Foreskin melanocyte (primary cell): ENCODE measurements at places on chromosomes 11 and 22.

DNA sequence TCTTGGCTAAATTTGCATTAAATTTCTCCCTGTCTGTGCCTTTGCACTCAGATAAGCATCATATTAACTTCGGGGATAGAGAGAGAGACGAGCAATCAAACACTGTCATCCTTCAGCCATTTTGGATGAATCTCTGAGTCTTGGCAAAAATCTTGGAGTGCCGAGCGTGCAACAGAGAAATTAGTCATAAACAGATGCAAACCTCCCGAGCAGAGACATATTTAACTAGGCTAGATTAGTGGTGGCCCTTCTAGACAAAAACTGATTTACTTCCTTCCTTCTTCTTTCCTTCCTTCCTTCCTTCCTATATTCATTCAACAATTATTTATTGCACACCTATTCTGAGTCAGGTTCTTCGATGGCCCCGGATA is 114.4 kb upstream of the BLID start:
- DNase-seq, result no peak

- peak; percentile 66 for DNase-seq
Observed at GRCh38 chr11:116990061-116990473, 108.2 kb downstream of the SIK3 start.

DNA sequence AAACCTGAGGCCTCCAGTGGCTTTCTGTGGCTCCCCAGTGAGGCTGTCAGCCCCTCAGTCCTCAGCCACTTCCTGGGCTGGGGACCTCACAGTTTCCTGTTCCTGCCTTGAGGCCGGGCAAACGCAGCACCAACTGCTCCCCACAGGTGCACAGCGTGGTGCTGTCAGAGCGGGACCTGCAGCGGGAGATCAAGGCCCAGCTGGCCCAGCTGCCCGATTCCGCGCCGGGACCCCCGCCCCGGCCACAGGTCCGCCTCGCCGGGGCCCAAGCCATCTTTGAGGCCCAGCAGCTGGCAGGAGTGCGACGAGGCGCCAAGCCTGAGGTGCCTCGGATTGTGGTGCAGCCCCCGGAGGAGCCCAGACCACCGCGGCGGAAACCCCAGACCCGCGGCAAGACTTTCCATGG is 5.4 kb downstream of the TBC1D10C start:
- no peak for DNase-seq

DNA sequence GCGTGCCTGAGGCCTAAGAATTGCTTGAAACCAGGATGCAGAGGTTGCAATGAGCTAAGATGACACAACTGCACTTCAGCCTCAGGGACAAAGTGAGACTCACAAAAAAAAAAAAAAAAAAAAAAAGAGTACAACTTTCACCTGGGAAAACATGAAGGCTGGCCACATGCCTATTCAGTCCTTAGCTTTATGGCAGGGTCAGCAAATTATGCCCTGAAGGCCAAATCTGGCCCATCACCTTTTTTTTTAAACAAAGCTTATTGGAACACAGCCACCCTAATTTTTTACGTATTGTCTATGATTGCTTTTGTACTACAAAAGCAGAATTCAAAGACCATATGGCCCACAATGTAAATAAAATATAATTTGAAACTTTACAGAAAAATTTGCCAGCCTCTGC is 8.2 kb downstream of the FSHB start:
- DNase-seq, result no peak

GRCh38 chr11:92688416-92688815 is 281.0 kb upstream of the MTNR1B start:
- no peak for DNase-seq

- DNase-seq, result peak; percentile 52
Observed at GRCh38 chr11:121591405-121592033, 138.8 kb upstream of the SORL1-AS1 start.

GRCh38 chr11:405954-406795 is 8.6 kb downstream of the SIGIRR start:
- DNase-seq, result no peak

DNA sequence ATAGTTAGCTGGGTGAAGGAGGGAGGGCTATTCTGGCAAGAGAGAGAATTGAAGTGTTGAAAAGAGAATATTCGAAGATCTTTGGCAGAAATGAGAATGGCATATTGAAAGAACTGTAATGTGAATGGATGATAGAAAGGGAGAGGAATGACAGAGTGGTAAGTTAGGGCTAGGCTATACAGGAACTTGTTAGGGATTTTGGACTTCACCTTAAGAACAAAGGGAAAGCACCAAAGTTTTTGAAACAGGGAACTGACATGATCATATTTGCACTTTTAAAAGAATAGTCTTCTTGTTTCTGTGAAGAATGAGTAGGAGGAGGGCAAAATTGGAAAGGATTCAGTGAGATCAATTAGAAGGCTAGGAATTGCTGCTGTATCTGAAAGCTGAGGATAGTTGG is 119.3 kb downstream of the METTL15 start:
- DNase-seq, result no peak

- DNase-seq, result no peak
Observed at GRCh38 chr11:14070896-14071295, 108.4 kb downstream of the SPON1 start.

DNA sequence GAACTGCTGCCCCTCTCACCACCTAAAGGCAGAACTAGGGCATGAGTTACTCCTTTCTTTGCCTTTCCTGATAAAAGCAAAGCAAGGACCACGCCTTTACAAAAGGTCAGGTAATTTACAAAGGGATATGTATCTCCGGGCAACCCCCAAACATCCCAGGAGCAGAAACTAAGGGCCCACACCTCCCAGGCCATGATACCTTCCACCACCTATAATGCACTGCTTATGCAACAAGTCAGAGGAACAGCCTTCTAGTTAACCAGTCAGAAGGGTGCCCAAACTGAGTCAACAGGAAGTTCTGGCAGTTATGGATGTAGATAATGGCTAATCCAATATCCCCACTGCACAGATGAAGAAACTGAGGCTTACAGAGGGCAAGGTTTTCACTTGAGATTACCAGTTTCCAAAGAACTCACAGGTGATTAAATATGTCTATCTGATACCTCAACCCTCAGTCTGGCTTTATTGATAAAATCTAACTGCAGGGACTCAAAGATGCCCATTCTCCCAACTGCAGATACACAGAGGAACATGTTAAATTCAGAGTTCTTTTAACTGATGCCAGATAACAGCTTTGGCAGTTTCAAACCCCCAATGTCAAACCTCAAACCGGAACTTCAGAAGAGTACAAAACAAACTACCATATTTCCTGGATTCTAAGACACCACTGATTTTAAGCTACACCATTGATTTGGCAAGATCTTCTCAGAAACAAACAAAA is 16.8 kb upstream of the CASTOR1 start:
- DNase-seq, result no peak

DNA sequence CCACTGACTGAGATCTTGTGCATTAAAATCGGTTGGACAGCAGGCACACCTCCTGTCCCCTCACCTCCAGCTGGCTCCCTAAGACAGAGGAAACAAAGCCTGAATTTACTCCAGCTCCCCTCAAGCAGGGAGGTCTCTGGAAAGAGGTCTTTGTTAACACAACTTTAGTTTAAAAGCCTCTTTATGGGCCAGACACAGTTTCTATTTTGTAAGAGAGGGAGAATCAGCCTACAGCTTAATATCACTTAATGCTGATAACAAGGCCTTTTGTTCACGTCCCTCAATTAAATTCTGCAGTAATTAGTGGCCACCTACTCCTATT is 36.3 kb downstream of the PLEKHA7 start:
- peak; percentile 65 for DNase-seq

GRCh38 chr11:70725278-70725677 is 326.9 kb downstream of the CTTN start:
- no peak for DNase-seq

DNA sequence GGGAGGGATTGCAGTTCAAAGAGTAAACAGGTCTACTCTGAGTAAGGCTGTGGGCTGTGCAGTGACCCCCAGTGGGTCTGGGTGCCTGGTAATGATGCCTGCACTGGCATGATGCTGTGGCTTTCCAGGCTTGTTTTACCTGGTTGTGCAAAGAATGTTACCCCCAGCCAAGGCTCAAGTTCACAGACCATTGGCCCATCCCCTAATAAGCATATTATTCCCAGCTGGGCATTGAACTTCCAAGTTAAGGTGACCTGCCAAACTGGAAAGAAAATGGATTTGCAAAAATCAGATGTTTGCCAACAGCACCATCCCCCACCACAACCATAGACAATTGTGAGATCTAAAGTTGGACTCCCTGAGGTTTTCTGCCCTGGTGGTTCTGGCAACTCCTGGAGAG is 7.9 kb upstream of the EHF start:
- DNase-seq, result no peak

DNA sequence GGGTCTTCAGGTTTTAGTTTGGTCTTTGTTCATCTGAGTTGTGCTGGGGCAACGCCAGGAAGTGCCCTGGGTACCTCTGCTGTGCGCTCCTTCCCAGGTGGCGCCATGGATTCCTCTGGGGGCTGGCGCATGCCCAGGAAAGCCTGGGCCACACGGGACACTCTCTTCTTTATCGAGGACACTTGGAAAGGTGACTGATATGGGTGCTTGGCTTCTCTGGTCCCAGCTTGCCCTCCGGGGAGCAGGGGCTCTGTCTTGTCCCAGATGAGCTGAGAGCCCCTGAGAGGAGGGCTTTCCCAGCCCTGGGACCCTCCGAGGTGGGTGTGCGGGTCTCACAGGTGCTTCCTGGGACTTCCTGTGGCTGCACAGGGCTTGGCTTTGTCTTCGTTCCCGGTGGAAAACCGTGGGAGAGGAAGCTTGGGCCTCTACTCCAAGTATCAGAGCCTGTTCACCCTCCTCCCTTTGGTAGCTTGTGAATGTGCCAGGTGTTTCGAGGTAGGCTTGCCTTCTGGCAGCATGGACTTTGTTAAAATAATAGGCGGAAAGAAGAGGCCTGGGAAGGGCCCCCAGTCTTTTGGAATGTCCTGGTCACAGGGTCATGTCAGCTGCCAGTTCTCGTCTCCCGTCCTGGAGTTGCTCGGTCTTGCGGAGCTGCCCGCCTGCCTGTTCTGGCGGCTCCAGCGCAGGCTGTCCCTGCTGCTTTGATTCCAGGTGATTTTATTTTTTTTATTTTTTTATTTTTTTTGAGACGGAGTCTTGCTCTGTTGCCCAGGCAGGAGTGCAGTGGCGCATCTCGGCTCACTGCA is 10.1 kb upstream of the NEAT1 start:
- no peak for DNase-seq

DNA sequence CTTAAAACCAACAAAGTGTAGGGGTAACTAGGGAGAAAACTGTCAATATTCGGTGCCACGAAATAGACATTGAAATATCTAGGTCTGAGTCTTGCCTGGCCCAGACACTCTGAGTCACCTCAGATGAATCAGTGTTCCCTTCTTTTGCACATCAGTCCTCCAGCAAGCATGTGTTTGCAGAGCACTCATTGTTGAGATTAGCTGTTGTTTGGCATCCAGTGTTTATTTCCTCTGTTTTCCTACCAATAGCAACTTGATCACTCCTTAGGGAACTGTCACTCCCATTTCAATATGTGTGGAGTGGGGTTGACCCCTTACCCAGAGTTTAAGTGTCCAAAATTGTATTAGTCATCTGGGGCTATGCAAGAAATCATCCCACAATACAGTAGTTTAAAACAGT is 4.7 kb upstream of the ASCC2 start:
- DNase-seq, result peak; percentile 49

GRCh38 chr11:71263386-71263785 is 11.0 kb upstream of the SHANK2 start:
- DNase-seq, result no peak

GRCh38 chr11:24324211-24324610 is 172.6 kb upstream of the LUZP2 start:
- no peak for DNase-seq

GRCh38 chr11:63240791-63241379 is 2.5 kb downstream of the SLC22A25 start:
- no peak for DNase-seq

- no peak for DNase-seq
Observed at GRCh38 chr11:83235825-83236224, 42.3 kb downstream of the ANKRD42 start.

DNA sequence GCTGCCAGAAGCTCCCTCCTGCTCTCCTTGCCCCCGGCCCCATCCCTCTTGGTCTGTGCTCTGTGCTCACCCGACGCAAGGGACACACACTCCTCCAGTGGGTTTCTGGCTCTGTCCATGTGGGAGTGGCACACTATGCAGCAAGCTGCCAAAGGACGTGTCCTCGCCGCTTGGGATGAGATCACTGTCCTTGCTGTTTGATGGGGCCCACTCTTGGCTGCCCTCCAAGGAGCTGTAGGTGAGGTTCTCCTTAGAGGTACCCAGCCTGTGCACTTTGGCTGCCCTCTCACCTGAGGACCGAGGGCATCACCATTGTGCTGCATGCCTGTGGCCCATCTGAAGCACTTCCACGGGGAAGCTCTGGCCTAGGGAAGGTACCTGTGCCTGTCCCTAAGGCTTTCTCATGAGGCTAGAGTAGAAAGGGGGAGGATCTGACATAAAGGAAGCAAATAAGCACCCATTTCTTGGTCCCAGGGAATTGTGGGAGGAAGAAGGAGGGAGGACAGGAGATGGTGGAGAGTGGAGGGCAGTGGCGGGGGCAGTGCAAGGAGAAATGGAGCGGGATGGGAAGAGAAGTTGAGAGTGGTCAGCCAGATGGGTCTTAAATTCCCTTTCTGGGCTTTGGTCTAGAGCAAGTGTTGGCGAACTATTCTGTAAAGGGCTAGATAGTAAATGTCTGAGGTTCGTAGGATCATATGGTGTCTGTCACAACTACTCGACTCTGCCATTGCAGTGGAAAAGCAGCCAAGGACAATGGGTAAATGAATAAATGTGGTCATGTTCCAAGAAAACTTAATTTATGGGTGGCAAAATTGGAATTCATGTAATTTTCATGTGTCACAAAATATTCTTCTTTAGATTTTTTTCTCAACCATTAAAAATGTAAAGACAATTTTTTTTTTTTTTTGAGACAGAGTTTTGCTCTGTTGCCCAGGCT is 47.0 kb upstream of the AMPD3 start:
- DNase-seq, result no peak

DNA sequence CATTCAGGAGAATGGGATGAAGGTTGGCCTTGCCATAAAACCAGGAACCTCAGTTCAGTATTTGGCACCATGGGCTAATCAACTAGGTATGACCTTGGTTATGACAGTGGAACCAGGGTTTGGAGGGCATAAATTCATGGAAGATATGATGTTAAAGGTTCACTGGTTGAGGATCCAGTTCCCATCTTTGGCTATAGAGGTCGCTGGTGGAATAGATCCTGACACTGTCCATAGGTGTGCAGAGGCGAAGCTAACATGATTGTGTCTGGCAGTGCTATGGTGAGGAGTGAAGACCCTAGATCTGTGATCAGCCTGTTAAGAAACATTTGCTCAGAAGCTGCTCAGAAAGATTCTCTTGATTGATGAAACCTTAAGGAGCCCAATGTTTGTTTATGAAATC is 5.7 kb downstream of the NF2 start:
- DNase-seq, result no peak

DNA sequence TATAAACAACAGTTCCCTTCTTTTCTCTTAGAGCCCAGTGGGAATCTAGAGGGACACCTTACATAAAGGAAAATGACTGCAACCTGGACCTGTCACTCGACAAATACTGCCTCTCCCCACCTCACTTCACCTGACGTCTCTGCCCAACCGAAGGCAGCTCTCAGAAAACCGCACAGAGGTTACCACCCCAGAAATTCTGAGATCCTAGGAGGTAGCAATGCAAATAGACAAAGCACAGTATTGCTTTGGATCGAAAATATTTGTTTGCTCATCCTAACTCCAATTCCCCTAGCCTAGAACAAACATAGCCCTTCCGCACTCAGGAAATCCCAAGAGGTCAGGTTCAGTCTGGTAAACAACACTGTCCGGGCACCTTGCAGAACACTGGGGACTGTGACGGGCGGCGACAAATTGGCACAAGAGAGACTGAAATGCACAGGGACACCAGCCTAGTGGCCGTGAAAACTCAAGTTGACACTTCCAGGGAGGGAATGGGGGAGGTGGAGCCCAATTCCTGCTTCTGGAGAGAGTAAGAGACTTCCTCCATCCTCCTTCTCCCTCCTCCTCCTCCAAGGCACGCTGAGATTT is 420 bp upstream of the TRIM44 start:
- peak; percentile 21 for DNase-seq
